ENCODE measurements at places on chromosomes 4 and X.

DNA sequence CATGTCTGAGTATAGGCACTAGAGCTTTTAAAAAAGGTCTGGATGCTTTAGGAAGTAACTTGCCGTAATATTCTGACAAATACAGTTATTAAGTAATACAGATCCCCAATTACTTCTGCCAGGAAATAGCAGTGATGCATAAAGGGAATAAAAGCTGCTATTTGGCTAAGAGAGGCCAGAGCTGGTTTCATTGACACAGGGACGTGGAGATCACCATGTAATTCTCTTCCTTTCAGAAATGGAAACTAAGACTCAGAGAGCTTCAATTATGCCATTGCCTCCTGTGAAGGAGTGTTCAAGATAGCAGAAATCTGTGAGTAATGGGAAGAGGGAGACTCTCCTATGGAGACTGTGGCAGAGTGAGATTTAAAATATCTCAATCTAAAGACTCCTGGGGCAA, 238.1 kb downstream of the SLITRK2 start:
- no peak for DNase-seq

DNA sequence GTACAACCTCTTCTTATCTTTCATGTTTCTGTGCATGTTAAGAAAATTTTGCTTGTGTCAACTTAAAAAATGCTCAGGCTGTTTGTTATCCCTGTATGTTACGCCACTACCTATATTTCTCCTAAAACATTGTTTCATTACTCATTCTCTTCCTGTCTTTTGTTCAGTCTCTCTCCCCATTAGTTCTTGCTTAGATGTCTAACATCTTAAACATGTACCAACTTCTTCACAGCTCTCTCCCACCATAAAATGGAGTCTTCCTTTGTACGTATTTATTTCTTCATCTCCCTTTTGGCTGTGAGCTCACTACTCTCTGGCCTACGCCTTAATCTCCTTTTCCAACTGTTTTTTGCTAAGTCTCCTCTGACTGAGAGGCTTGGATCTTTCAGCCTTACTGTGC, 36.4 kb downstream of the PCDH7 start:
- DNase-seq = no peak

DNA sequence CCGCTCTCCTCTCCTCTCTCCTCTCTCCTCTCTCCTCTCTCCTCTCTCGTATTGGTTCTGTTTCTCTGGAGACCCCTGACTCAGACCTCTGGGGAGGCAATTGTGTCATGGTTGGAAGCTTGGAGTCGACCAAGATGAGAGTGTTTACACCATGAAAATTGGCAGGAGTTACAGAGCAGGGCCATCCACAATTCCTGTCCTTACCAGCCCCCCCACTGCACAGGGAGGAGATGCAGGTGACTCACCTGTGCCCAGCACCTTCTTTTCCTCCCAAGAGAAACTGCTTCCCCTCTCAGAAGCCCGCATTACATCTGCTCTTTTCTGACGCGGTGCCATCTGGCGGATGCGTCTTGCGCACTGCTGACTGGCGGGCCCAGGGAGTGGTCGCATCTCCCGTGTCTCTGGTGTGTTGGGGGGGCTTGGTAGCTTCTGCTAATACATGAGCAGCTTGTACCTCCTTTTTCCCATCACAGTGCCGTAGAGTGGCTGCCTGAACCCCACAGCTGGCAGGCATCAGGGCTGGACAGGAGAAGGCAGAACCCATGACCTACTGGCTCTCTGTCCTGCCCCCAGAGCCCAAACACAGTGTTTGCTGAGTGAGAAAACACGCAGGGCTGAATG, 31.4 kb upstream of the GPR78 start:
- DNase-seq = no peak

DNA sequence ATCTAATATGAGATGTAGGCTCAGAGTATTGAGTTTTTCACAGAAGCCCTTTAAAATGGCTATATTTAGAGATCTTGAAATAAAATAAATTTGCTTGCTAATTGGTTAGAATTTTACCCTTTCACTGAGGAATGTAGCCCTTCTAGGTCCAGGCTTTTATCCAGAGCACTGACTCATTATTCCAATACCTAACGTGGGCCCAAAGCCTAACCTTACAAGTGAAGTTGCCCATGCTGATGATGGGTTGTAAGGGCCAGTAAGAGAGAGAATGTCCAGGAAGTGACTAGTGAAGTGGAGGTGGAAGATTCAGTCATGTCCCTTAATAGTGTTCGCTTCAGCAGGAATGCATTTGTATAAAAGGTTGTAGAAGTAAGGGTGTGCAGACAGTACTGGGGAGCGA, 155.9 kb downstream of the STIM2 start:
- no peak for DNase-seq

- no peak for DNase-seq
Observed at GRCh38 chrX:129686422-129686948, 31.7 kb upstream of the APLN start.

GRCh38 chrX:13697976-13698375, 9.0 kb downstream of the RAB9A start:
- DNase-seq = no peak

- DNase-seq = no peak
Observed at GRCh38 chr4:83011689-83012199, 1.1 kb upstream of the LIN54 start.

GRCh38 chr4:79272761-79273160, 53.1 kb downstream of the NAA11 start:
- DNase-seq = no peak

DNA sequence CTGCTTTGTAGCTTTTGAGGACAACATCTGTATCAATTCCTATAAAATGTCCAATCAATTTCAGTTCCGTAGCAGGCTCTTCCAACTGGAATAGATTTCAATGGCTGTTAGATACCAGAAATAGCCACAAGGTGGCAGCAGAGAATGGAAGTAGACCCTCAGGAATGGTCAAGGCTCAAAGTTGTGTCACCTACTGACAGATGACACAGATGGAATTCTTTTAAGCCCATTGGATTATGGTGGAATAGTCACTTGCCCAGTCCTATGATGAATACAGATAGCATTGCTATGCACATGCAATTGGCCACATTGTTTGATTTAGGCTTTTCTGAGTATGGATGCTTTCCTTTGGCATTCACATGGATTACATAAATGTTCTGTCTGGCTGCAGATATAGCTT, 130.4 kb upstream of the RADX start:
- no peak for DNase-seq

DNA sequence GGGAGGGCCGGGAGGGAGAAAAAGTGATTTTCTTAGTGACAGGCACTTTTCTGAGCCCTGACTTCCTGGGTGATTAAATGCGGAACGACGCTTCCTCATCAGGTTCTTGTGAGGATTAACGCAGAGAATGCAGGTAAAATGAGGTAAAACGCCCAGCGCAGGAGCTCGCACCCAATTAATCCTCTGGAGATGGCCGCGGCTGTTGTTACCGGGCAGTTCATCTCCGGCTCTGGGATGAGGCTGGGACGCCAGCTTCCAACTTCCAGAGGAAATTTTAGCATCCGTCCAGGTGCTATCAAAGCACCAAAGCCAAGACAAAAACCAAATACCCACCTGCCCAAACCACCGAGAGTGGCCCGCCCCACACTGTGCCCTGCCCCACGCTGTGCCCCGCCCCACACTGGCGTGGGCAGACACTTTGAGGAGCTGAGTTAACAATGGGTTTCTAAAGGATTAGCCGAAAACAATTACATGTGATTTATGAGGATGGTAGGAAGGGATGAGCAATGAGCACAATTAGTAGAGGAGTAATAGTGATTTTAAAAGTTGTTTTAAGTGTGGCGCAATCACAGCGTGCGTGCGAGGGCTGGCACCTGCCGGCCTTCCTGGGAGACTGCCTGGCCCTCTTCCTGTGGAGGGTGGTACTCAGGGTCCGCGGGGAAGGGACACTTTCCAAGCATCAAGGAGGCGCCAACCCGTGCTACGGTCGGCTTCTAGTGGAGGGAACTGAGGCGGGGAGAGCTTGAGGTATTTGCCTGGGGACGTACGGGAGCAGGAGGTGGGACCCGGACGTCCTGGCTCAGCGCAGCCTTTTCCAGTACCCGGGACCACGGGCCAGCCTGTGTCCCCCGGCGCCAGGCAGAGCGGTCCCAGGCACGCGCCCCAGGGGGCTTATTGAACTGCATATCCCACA, 41.6 kb upstream of the ADRA2C start:
- no peak for DNase-seq

- DNase-seq = no peak
Observed at GRCh38 chrX:148593987-148594386, 93.6 kb downstream of the AFF2 start.

GRCh38 chr4:6972375-6972650, 62.7 kb downstream of the TBC1D14 start:
- no peak for DNase-seq

DNA sequence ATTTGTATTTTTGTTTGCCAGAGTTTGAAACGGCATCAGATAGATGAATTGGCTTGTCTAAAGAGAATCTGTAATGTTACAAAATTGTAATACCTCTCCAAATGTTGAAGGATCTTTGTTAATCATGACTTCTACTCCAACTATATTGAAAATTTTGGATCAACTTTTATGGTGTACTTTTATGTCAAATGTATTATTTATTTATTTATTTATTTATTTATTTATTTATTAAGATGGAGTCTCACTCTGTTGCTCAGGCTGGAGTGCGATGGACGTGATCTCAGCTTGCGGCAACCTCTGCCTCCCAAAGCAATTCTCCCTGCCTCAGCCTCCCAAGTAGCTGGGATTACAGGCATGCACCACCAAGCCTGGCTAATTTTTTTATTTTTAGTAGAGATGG, 36.0 kb downstream of the RPA4 start:
- no peak for DNase-seq

GRCh38 chr4:113603911-113604310, 157.6 kb downstream of the CAMK2D start:
- no peak for DNase-seq

- no peak for DNase-seq
Observed at GRCh38 chr4:176377780-176378179, 58.0 kb downstream of the SPCS3 start.

DNA sequence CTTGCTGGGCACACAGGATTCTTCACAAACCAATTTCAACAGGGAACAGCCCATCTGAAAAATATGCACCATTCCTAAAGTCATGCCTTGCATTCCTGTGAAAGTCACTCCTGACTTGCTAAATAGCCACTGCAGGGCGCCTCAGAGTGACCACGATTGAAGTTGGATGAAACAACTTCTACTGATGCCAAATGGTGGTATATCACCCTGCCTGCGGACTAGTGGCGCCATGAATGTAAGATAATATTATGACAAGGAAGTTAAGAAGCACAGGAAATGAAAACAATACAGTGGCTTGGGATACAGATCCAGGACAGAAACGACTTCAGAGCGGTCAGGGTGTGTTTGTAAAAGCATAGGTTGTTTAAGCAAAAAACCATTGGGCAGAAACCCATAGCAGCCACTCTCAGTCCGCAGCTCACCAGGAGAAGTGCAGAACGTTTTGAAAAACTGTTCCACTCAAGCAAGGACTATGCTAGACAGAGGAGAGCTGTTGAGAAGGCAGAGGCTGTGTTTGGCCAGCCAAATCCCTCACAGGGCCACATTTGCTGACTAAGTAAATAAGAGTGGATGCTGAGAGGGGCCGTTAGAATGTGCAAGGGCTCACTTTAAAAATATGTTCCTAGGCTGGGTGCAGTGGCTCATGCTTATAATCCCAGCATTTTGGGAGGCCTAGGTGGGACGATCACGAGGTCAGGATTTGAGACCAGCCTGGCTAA, 250.4 kb downstream of the PTTG2 start:
- DNase-seq = no peak

GRCh38 chr4:106767991-106768390, 268.1 kb downstream of the DKK2 start:
- DNase-seq = no peak
